ENCODE measurements at places on chromosomes 6 and 20.
A peak's percentile ranks its signal among the peaks of the same experiment; 100 is the strongest.

DNA sequence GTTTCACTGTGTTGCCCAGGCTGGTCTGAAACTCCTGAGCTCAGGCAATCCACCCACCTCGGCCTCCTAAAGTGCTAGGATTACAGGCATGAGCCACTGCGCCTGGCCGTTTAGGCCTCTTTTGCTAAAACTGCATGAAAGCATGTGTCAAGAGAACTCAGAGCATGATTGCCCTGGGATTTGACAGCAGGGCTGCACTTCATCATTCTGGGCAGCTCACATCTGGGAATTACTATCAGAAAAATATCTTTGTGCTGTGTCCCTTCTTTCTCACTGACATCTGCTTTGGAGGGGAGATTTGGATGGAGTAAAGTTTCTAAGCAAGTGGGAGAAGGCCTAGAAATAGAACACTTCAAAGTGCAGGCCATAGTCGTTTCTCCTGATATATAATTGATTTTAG is 59.6 kb upstream of the EIF2S2 start:
- DNase-seq, result no peak

GRCh38 chr6:125454351-125454750 is 152.6 kb upstream of the HDDC2 start:
- no peak for DNase-seq

- no peak for DNase-seq
These were observed 378.7 kb upstream of the HSF2 start for GRCh38 chr6:122020588-122021264.

- no peak for DNase-seq
These were observed 5.4 kb upstream of the RAB44 start for GRCh38 chr6:36692220-36692619.

- DNase-seq, result peak; percentile 35
These were observed 153.8 kb downstream of the ERMARD start for GRCh38 chr6:169905041-169905807.

DNA sequence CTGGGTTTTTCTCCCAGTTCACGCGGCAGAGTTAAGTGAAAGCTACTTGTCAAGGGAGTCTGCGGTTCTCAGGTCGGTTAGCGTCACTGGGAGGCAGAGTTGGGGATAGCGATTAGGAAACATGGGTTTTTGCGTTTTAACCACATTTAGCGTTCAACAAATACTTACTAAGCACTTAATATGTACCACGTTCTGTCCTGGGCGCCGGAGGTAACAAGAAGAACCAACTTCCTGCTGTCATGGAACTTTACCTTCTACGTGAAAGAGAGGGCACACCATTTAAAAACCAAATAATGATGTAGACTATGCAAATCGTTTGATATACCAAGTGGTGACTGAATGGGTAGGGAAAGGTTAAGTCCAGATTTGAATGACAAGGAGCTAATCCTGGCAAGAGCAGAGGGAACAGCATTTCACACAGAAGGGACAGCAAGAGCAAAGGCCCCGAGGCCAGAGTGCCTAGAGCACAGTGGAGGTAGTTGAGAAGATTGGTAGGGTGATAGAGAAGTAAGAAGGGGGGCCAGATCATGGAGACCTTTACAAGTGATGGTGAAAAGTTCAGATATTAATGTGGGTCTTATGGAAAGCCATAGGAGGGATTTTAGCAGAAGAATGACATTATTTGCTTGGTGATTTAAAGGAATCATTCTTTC is 744 bp downstream of the RIOK1 start:
- DNase-seq, result no peak

GRCh38 chr6:43687079-43687436 is 533 bp downstream of the MRPS18A start:
- no peak for DNase-seq

- no peak for DNase-seq
These were observed 234.9 kb downstream of the OGFRL1 start for GRCh38 chr6:71523548-71523947.

DNA sequence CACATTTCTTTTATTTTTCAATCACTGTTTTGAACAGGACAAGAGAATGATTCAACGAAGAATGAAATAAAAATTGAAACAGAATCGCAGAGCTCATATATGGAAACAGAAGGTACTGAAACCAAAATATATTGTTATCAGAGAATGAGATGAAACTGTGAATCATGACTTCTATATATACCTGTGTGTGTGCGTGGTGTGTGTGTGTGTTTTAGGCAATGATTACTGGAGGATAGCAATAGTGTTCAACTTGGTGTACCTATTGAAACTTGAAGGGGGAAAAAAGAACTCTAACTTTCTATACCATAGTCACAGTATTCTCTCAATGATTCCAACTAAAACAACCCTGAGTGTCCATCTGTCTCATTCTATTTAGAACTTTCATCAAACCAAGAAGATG is 586.6 kb downstream of the KIF16B start:
- no peak for DNase-seq

DNA sequence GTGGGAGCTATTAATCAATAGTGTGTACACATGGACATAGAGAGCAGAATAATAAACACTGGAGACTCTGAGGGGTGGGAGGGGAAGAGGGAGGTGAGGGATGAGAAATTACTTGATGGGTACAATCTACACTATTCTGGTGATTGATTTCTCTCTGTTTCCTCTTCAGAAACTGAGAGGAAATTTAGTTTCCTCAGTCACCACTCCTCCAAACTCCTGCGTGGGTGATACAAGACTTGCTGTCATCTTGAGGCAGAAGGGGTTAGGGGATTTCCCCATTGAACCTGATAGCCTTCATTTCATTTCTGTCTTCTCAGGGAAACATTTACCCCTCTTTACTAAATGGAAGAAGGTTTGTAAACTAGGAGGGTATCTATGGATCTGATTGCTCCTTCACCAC is 84.3 kb upstream of the ESR1 start:
- no peak for DNase-seq

DNA sequence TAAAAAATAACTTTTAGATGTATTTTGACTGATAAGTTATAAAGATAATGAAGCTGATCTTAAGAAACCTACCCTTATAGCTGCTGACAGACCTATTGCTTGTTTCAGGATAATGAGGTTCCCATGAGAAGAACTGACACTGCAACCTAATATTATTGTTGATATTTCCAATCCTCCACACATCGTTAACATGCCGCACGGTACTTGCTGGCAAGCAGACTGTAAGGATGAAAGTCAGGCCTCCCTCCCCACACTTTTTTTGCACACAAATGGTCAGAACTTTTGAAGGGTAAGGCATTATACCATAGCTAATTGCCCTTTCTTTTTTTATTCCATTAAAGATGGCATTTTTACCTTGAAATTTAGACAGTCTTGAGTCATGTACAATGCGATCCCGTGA is 210.9 kb downstream of the UST start:
- no peak for DNase-seq

- no peak for DNase-seq
These were observed 70.2 kb downstream of the TENT5A start for GRCh38 chr6:81682235-81682795.

DNA sequence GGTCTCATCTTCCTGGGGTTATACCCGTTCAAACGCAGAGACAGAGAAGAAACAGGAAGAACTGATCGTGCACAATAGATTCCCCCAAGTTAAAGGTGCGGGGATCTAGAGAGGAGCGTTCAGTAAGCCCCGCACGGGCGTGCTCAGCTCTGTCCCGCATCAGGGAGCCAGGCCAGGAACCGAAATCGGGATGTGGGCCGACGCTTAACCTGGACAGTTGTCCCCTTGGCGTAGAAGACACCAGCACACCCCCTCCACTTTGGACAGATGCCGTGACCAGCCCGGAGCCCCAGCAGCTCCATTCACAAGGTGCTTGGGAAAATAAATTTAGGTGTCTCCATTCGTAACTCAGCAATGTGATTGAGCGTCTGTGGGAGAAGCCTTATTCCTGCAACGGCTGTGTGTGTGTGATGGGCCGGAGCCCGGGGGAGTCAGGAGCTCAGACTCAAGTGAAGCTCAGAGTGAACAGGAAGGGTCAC is 24.0 kb upstream of the GATA5 start:
- no peak for DNase-seq

DNA sequence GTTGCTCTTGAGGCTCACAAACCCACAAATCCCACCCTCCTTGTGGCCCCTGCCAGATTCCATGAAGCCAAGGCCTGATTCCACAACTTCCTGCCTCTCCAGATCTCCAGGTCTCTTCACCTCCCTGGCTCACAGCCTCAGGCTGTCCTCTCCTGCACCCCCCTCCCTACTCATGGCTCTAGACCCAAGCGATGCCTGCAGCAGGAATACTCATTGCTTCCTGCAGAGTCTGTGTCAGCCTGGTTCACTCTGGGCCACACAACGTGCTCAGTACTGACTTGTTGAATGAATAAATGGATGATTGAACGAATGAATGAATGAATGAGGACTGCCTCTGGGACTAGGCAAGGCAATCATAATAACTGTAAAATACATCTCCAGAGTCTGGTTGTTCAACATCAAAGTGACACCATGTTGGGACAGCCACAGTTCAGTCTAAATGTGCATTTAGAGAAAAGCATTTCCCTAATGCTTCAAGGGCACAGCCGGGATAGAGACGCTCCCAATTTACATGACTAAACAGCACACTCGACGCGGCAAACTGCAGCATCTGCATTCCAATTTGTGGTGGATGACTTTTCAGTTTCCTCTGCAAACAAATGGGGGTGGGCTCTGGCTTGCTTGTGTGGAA is 139.9 kb downstream of the GRM4 start:
- DNase-seq, result no peak

DNA sequence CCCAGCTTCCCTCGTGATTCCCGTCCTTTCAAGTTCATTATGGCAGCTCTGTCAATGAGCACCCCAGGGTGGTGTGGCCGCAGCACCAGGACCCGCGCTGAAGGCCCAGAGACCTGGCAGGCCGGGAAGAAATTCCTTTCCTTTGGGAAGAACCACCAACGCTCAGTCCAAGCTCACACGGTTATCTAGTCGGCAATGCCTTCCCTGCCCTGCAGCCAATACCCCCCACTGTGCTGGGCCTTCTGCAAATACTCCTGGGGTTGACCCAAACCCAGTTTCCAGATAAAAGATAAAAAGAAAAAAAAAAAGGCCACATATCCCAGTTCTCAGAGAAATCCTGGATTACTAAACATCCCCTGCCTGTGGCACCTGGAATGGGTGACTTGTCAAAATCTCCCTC is 28.7 kb downstream of the PXDC1 start:
- DNase-seq, result no peak

GRCh38 chr20:18465536-18466200 is 1.2 kb downstream of the DZANK1 start:
- DNase-seq, result no peak

DNA sequence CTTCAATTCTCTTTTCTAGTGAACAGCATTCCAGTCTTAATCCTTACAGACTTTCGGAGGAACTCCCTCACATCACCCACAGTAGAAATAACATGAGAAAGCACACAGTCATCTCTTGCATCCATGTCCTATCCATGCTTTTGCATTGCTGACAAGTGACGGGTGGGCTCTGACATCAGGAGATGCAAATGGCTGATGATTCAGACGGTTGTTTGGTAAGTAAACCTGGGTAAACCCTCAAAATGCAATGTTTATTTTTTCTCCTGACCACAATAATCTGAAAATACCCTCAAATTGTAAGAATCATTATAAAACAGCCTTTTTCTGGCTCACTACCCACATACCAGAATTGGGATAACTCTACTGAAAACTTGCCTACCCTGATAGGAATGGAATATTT is 792.0 kb downstream of the MAFB start:
- DNase-seq, result no peak

- DNase-seq, result no peak
These were observed 8.5 kb downstream of the SCGN start for GRCh38 chr6:25660512-25660911.

DNA sequence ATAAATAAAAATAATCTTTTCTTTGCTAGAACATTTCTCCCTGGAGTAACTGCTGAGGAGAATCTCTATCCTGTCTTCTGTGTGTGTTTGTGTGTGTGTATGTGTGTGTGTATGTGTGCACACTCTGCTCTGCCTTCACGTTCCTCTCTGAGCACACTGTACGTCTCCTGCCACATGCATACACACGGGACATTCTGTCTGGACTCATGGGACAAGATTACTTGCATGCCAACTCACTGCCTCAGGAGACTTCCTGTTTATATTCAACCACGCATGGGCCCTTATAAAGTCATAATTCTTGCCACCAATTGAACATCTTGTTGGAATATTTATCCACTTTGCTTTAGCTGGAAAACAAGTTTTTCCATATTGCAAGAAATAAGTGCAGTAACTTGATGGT is 930.6 kb downstream of the KIF16B start:
- DNase-seq, result no peak

DNA sequence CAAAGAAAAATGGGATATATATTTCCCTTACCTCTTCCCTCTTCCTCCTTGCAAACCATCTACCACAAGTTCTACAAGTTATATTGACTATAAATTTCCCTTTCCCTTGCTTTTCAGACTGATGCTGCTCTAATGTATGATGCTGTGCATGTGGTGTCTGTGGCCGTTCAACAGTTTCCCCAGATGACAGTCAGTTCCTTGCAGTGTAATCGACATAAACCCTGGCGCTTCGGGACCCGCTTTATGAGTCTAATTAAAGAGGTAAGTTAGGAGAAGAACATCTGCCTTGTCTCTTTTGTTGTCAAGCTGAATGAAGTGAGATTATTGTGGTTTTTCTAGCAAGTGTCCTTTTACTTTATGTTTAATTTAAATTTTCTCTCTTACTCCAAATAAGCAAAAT is 406.0 kb downstream of the GRIK2 start:
- peak; percentile 33 for DNase-seq

GRCh38 chr6:109048176-109048575 is 46.5 kb downstream of the SESN1 start:
- DNase-seq, result no peak

DNA sequence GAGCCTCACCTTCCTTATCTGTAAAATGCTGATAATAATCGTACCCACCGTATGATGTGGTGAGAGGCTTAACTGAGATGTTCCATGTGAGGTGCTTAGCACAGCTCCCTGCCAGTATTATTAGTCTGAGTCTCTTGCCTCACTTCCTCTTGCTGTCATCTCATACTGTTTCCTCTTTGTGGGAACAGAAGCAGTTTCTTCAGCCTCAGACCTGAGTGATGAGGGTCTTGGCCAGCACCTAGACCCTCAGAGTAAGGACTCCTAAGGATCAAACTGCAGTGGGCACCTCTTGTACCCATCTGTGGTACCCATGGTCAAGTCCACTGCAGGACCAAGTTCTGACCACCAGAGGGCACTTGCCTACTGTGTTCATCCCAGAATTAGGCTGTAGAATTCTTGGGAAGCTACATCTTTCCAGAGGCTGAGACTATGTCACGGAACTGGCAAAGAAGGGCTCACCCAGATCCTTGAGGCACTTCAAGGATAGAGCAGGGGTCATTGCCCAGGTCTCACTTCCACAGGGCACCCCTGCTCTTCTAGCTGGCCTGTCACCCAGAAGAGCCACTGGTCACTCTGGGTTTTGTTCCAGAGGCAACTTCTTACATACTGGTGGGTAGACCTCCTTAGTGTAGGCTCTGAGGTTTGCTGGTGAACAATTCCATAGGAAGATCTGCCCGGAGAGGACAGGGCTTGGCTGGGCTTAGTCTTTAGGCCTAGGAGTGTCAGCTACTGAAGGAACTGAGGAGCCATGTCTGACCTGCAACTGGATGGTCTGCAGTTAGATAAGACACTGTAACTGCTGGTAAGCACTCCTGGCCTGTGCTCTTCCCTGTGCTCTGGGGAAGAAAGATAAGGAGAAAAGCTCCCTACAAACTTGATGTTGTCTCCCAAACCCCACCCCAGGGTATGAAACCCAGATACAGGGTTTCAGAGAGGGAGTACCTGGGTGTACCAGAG is 20.6 kb upstream of the SGK2 start:
- peak; percentile 34 for DNase-seq
